ENCODE measurements at places on chromosomes 2 and 18.

DNA sequence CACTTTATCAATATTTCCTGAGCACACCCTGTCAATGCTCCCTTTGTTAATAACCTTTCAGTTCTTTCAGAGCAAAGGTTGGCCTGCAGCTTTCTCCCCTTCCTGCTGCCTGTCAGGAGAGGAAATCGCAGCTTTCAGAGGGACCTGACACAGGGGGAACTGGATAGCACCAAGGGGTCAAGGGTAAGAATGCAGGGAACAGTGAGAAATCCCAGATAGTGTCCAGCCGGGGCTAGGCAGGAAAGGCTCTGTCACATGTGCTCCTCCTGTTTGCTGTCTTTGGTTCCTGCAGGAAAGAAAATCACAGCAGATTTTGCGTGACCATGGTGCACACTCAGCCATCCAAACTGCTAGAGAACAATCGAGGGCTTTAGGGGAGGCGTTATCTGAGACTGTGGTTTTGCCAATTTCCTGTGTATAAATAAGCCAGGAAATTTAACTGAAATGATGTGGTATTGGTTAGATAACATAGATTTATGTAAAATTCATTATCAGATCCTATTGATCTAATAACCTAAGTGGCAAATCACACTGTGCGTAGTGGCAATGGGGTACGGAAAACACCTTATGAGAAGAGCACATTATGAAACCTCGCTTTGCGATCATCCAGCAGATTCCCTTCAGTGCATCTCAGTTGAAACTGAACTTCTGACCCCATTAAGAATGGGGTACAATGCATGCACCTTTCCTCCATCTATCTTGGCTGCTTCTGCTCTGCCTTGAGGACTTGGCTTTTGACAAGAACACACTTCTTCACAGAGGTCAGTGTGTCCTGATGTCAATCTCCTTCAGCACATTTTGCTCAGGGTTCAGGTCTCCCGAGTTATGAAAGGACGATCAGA lies 178.0 kb downstream of the ICOS start:
- no peak for DNase-seq

DNA sequence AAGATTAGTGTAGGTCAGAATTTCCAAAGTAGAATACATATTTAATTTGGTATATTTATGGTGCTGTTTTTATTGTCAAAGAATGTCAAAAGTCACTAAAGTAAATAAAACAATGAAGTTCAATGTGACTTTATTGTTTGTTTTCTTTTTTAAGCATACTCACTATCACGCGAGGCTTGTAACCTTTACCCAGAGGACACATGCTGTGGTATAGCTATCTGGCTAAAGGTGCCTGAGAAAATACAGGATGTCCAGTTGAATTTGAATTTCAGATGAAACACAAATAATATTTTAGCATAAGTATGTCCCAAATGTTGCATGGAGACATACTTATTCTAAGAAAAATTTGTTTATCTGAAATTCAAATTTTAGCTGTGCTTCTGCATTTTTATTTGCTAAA lies 103.3 kb upstream of the KLF7 start:
- no peak for DNase-seq

DNA sequence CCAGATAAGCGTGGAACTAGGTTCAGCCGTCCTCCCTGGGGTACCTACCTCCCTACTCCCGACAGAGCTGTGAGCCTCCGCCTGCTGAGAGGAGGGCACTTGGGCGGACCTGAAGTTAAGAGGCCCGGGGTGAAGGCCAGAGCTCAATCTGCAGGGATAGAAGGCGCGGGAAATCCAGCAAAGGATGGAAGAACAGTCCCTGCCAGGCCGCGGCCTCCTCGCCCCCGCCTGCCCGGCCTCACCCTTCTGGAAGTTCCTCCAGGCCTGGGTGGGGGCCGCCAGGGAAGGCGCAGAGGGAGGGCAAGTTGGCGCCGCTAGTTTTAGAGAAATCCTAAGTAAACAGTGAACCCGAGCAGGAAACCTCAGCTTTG lies 13.0 kb downstream of the EN1 start:
- DNase-seq = no peak

DNA sequence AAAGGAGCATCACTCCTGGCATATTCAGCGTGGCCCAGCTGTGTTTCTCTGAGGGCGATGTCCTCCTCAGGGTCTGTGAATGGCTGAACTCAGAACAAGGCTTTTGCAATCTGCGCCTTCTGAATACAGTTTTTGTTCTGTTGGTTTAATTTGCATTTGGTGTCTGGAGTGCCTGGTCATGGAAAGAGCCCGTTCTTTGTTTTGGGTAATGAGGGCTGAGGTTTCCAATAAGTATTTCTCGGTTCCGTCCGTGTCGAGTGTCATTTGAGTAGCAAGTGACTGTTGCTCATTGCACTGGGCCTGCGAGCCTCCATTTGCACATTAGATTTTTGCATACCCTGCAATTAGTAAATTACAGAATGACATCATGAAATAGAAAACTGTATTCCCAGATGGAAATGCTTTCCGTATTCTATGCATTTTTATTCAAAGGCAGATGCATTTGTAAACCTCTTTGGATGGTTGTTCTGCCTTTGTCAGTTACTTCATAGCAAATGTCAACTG lies 57.3 kb downstream of the NEDD4L start:
- DNase-seq = peak; percentile 46

- no peak for DNase-seq
Measured at GRCh38 chr2:43144263-43144662, 82.1 kb downstream of the ZFP36L2 start.

DNA sequence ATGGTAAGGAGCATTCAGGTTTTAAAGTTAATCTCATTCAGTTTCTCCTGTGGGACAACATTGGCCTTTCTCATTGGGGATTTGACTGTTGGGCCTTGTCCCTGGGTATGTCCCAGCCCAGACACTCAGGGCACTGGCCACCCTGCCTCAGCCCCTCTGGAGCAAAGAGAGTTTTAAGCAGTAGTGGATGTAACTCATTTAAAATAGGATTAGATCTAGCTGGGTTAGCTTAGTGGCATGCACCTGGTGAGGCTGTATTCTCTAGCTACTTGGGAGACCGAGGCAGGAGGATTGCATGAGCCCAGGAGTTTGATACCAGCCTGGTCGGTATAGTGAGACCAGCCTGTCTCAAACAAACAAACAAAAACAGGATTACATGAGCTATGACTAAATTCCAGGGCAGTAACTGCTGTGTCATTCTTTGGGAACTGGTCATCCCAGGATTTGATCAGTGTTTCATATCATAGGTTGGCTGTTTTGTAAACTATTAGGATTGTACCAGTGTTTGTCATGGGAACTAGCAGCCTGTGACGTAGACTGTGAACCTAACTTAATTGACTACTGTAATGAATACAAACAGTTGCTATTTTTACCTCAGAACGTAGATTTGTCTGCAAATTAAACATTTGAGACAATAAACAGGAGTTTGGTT lies 12.5 kb downstream of the INPP4A start:
- no peak for DNase-seq

- DNase-seq = no peak
Measured at GRCh38 chr18:57002627-57003026, 144.3 kb upstream of the BOD1L2 start.

Data from Karpas-422 (cell line).